ENCODE measurements at places on chromosomes 16 and 17.

GRCh38 chr16:29910819-29911675 is 10.8 kb downstream of the ASPHD1 start:
- DNase-seq = no peak

DNA sequence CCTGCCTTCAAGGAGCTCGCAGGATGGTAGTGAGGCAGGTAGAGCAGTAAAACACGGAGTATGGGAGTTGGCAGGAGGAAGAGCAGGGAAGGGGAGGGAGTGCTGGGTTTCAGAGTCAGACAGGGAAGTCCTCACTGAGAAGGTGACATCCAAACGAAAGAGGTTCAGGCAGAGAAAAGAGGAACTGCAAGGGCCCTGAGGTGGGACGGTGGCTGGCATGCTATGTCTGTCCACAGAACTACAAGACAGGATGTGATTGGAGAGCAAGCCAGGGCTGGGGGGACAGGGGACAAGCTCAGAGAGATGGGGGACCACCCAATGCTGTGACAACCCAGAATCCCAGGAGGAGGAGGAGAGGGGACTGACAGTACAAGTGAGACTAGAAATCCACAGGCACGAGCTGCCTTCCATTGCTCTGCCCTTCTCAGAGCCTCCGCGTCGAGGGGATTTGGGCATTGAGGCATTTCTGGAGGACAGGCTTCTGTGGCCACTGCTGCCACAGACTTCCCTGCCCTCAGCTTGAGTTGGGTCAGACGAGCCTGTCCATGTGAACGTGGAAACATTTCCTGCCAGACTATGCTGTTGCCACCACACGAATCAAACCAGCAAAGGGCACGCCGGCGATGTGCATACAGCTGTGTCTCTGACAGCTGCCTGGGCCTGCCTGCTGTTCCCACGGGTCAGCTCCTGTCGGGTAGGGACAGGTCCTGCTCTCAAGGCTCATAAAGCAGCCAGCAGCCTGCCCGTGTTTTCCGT is 100.1 kb downstream of the RAB11FIP4 start:
- no peak for DNase-seq

DNA sequence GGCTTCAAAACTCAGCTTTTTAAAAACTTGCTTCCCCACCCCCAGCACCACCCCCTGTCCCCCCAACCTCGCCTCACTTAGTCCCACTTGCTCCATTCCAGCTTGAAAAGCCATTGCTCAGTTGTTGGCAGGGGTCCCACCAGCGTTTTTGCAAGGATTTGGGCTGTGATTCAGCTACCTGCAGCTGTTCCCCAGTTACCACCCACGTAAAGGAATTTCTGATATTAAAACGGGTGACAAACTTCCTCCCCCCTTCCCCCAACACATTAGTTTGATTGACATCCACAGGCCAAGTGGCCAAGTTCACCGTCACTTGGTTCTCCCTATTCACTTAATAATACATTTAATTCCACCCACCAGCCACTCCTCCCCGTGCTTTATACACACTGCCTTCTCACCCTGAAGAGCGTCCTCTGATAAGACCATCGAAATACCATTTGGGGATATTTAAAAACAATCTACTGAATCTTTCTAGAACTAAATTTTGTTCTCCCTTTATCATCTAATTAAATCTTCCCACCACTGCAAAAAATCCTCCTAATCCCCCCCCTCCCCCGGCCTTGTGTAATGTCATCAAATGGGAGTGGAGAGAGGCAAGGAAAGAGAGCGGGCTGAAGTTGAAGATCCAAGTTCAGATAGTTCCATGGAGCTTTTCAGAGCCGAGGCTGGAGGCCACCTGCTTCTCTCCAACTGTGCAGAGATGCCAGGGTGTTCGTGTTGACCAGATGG is 55.1 kb downstream of the SOX9 start:
- no peak for DNase-seq

- DNase-seq = no peak
These were observed 4.8 kb downstream of the DHODH start for GRCh38 chr16:72013389-72013788.

GRCh38 chr17:38921756-38922411 is 3.5 kb upstream of the LASP1NB start:
- DNase-seq = no peak

GRCh38 chr17:44558334-44558709 is 1.0 kb downstream of the FZD2 start:
- DNase-seq = no peak

GRCh38 chr17:82929676-82930042 is 89.8 kb upstream of the ZNF750 start:
- no peak for DNase-seq

DNA sequence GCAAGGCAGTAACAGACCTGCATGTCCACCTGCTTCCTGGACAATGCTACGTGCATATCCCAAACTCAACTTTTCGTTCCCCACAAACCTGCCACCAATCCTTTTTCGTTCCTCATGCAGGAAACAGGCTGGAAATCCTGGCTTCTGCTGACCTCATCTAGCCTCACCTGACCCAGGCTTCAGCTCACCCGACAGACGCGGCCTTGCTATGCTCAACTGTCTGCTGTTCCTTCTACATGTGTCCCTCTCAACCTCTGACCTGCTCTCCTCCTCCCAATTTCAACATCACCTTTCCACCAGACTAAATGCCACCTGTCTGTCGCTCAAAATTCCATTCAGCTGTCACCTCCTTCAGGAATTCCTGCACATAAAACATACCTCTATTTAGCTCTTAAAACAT is 44.5 kb downstream of the XPO6 start:
- DNase-seq = no peak

All from C1 segment of cervical spinal cord (tissue), 14 donors.